ENCODE measurements at places on chromosomes 3 and 15.

- DNase-seq = no peak
These were observed 78.8 kb downstream of the DLG1 start for GRCh38 chr3:197219619-197220018.

DNA sequence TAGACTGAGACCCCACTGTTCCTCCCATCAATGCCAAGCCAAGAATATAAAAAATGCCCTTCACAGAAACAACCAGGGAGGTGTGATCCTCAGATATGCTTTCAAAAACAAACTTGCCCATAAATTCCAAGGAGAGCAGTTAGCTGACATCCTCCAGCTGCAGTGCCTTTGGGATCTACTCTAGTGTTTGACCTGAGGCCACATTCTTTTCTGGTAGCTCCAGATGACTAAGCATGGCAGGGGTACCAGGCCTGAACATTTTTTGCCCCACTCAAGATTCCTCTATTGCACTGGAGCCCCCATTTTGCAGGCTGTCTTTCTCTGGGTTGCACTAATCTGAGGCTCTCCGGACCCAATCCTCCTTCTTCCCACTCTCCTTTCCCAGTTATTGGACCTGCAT lies 27.9 kb upstream of the ACP3 start:
- no peak for DNase-seq

GRCh38 chr3:47612178-47612577 lies 33.5 kb upstream of the CSPG5 start:
- no peak for DNase-seq

DNA sequence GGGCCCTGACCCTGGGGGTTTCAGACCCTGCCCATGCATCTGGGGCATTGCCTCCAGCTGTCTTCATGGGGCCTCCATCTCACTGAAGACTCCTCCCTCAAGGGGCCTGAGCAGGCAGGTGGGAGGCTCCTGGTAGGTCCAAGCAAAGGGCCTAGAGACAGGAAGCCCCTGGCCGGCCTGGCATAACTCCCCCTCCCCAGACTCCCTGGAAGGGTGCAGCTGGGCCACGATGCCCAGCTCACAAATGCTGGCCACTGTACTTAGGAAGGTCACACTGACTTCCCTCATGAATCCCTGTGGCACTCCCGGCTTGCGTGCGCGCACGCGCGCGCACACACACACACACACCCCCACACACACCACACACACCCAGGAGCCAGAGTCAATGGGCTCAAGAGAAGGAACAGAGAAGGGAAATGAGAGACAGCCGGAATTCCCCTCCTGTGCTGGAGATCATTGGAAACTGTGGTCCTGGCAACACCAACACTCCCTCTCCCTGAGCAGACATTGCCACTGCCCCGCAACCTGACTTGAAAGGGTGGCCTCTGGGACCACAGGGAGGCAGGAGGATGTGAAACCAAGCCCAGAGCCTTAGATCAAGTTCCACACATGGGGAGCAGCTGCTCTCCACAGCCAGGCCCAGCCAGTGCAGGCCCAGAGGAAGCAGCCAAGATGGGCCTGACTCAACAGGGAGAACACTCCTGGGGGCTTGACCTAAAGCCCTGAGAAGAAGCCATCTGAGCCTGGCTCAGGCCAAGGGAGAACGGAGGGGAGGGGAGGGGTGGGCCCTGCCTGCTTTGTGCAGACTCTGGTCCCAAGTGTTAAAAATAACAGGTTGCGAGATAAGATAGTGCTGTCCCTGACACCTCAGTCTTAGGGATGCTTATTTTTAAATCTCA lies 69.7 kb downstream of the SCN5A start:
- no peak for DNase-seq

DNA sequence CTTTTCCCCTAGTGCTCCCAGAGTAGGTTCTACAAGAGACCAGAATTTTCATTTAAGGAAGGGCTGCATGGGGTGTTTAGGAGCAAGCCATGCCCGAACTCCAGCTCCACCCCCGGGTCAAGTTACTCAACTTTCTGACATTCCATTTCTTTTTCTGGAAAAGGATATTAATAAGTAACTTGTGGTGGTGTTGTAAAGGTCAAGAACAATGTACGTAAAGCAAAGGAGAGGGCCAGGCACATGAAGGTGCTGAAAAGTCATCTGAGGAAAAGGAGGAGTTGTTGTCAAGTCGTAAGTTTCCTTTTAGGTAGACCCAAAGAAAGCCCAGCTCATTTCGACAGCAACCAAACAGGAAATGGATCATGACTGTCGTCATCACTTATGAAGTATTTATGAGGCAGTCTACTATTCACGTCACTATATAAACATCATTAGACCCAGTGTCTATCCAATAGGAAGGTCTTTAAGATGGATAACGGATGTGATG lies 319.6 kb upstream of the IL12A start:
- DNase-seq = no peak

- no peak for DNase-seq
These were observed 3.2 kb downstream of the UBE3A start for GRCh38 chr15:25435474-25436243.

DNA sequence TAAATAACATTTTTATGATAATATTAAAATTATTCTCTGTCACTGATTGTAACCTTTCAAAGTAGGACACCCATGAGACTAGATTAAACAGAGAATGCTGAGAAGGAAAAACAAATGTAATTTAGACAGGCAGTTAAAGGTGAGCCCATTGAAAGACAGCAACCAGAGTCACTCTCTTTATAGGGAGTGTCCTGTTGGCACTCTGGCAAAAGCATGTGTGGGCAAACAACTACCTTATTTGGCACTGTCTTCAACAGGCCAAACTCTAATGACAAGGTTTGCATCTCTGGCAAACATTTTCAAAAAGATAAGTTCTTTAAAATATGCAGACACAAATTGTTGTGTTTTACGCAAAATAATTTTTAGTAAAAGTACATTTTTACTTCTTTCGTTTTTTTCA lies 29.8 kb downstream of the NFKBIZ start:
- DNase-seq = no peak

- no peak for DNase-seq
These were observed 43.6 kb downstream of the DMXL2 start for GRCh38 chr15:51579012-51579411.

Measured in stimulated activated CD8-positive, alpha-beta memory T cell treated with anti-CD3 and anti-CD28 coated beads, Interleukin-15, amount 100 ng/mL, for 1 hour (primary cell).